ENCODE measurements at places on chromosomes 12 and 14. TPM values are rescaled to one million over a fixed set of nuclear protein-coding genes. Genes with fewer than 3 reads are reported as not detected.

MYBPC1 gene
- not detected for total RNA-seq

- DNase-seq = no peak
Observed at GRCh38 chr12:49794021-49794420, 34.2 kb downstream of the NCKAP5L start.

DNA sequence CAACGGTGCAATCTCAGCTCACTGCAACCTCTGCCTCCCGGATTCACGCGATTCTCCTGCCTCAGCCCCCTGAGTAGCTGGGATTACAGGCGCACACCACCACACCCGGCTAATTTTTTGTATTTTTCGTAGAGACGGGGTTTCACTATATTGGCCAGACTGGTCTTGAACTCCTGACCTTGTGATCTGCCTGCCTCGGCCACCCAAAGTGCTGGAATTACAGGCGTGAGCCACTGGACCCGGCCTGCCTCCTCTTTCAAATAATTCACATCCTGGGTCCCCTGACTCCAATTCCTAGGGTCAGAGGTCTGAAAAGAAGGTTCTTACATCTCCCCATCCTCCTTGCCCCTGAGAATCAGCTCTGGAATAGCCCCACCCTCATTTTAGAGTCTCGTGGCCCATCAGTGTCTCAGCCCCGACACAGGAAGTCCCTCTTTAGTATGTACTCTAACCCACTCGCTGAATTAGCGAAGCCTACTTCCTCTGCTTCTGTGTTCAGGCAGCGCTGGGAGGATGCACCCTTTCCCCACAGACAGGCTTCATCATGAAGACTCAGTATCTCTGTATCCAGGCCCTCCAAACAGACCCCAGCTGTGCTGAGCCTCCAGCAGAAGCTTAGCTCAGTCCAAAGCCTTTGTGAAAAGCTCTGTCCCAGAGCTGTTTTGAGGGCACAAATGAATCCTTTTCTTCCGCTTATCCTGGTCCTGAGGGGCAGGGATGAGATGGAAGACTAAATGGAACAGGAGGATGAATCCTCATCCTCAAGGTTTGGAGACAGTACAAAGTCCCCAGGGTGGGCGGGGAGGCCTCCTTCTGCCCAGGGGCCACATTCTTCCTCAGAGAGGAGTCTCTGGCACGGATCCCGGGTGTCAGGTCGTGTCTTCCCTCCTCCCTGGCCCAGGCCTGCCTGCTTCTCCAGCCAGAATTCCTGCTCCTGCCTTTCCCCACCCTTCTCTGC, 3.5 kb downstream of the LPAR5 start:
- no peak for DNase-seq

DNA sequence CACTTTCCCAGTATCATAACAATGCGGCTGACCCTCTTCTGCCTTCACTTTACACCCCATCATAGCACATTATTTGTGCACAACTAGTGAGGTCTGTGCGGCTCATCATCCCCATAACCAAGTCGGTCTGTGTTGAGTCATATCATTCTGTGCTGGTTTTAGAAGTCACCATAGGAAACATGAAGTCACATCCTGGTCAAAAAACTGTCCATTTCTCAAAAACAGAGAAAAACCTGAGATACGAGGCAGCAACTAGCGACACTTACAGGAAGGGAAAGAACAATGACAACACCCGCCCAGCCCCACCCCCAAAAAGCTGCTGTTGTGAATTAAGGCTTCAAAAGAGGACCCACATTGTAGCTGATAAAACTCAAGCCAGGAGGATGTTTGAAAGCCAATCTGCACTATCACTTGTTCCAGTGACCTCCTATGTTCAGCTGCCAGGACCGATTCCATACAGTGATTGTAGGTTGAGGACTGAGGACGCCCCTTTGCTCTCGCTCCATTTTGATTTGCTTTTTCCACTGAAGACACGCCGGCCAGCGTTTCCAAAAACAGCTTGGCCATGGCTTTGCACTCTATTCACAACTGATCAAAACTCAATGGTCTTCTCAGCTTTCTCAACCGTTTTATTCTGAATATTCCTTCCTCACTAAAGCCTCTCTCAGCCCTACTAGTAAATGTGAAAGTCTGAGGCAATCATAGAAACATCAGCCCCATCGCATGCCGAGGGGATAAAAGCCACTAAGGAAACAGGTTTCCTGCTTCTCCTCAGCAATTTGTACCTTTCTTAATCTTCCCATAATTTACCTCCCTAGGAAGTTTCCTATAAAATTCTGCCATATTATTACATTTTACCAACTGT, 87.5 kb downstream of the DUSP16 start:
- DNase-seq = no peak

GRCh38 chr12:130043685-130044406, 118.4 kb upstream of the FZD10 start:
- DNase-seq = no peak

SVOP gene
- not detected for total RNA-seq

DNA sequence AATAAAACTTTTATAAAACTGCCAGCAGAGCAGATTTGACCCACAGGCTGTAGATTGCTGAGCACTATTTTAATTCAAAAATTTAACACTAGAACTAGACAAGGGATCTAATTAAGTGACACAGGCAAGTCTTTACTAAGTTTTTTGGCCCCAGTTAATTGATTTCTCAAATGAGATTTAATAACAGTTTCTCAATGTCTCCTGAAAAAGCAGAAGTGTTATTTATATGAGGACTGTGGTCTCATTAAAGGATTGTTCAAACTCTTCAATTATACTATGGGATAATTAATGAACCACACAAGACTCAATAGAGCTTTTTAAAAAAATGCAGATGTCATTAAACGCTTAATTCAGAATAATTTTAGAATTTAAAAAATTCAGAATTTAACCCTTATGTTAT, 1.9 kb downstream of the HEATR5A start:
- DNase-seq = no peak

ZFP36L1 gene
- total RNA-seq = 63.1 TPM

DNA sequence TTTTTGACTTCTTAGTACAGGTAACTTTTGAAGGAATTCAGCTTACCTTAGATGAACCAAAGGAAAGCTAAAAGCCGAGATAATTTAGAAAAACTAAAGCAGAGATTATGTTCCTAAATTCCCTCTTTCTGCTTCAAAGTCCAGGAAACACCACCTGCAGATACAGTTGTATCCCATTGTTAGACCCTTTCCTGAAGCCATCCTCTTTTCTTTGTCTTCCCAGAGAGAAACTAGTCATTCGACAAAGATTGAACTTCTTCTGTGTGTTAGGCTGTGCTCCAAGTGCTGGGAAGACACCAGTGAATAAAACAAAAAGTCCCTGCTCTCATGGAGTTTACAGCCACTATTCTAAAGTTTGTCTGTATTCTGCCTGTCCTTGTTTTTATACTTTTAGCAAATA, 29.3 kb downstream of the PPM1A start:
- no peak for DNase-seq

- peak; percentile 81 for DNase-seq
Observed at GRCh38 chr12:66860752-66861750, 182.2 kb upstream of the GRIP1 start.

DNA sequence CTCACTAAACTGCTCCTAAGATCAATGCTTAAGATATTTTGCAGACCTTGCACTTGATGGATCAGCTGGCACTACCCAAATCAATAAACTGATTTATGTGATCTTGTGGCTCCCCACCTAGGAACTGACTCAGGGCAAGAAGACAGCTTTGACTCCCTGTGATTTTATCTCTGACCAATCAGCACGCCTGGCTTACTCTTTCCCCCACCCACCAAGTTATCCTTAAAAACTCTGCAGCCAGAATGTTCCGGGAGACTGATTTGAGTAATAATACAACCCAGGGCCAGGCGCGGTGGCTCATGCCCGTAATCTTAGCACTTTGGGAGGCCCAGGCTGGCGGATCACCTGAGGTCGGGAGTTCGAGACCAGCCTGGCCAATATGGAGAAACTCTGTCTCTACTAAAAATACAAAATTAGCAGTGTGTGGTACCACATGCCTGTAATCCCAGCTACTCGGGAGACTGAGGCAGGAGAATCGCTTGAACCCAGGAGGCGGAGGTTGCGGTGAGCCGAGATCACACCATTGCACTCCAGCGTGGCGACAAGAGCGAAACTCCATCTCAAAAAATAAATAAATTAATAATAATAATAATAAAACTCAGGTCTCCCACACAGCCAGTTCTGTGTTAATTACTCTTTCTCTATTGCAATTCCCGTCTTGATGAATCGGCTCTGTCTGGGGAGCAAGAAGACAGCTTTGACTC, 12.0 kb downstream of the MORN3 start:
- peak; percentile 12 for DNase-seq

Measured in PC-3 (cell line).